T follicular helper cell (primary cell): ENCODE measurements at places on chromosomes 3 and 15.

- DNase-seq: peak; percentile 25
Measured at GRCh38 chr15:59492389-59493377, 54.7 kb downstream of the FAM81A start.

- no peak for DNase-seq
Measured at GRCh38 chr15:32663671-32664070, 22.2 kb downstream of the SCG5 start.

DNA sequence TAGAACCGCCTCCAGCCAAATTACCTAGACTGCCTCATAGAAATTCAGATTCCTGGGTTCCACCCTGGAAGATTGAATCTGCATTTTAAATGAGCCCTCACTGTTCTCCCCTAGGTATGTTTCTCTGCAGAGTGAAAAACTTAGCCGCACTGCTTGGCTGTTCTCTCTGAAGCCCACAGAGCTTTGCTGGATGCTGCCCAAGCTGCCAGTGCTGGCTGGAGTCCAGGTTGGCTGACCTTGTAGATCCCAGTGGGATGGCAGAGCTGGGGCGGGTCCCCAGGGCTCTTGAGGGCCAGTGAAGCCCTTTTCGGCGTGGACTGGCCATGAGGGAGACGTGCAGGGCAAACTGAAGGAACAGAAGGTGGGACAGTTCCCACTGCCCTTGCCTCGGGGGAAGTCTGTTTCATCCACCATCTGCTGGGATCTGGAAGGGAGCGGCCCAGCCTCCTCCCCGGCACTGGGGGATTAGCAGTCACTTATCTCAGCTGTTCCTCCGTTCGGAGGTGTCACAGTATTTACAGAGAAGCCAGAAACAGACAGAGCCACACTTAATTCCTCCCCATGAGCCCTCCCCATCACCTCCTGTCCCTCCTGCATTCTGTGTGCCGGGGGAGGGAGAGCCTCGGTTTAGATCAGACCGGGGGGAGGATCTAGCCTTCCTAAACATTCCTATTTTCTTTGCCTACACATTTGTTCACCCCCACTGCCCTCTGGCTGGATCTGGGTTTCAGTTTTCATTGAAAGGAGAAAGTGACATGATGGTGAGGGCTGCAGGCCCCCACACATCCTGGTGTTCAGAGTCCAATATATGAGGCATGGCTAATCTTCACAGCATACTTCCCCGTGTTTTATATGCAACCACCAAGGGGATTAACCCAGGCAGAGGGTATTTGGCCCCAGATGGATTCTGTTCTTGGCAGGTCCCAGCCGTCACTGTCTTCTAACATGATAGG is 4.1 kb upstream of the ACTC1 start:
- no peak for DNase-seq

DNA sequence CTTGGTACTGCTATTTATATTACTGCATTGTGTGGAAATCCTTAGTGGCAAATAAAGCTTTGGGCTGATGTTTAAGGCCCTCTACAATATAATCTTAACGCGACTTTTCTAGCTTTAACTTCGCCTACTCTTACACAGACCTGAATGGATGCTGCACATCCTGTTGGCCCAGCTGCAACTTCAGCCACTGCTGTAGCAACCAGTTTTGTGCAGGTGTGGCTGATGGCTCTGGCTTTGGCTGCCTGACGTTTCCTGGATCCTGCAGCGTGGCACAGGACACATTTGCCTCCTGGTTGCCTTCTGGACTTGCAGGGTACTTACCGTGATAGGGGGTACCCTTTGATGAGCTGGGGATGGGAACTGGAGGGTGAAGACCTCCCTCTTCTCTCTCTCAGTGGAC is 20.2 kb upstream of the ERICH6 start:
- DNase-seq: no peak

DNA sequence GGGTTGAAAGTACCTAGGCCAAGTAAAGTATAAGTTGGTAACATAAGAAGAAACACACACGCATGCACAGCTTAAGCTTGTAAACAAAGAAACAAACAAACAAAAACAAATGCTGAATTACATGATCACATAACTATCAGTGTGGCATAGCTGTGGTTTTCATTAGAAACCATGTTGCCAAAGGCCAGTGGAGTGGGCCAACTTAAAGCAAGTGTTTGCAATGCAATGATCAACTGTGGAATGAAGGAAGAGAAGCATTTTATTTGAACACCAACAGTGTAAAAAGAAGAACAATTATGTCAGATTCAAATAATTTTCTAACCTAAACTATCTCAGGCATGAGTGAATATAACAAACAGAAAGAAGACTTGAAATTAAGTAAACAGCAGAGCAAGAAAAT is 199.4 kb upstream of the STRIT1 start:
- no peak for DNase-seq

DNA sequence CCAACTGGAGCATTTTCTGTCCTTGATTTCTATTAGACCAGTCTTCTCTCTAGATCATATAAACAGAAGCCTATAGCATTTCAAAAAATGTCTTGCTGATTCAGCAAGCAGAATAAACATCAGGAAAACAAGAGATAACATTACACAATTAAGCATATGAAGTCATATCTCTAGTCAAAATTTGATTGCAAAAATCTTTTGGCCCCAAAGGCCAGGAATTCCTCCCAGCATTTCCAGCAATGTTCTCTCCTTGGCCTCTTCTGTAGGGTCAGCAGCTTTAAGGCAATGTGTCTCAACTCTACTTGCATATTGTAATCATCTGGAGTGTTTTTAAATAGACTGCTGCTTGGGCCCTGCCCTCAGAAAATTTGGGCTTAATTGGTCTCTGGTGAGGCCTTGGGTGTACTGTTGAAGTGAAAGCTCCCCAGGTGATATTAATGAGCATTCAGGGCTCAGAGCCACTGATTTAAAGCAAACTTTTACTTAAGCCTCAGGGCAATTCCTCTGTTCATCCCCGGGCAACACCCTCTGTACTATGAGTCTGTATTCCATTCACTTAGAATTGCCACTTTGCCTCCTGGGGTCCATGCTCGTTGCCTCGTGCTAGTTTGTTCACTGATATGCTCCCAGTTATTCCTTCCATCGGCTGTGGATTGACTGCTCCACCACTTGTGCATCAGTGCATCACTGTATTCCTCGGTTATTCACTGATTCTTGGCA is 1072.6 kb downstream of the ROBO2 start:
- no peak for DNase-seq
